ENCODE measurements at places on chromosomes 11 and 22.

- no peak for DNase-seq
Measured at GRCh38 chr11:57541169-57541568, 3.8 kb downstream of the SMTNL1 start.

DNA sequence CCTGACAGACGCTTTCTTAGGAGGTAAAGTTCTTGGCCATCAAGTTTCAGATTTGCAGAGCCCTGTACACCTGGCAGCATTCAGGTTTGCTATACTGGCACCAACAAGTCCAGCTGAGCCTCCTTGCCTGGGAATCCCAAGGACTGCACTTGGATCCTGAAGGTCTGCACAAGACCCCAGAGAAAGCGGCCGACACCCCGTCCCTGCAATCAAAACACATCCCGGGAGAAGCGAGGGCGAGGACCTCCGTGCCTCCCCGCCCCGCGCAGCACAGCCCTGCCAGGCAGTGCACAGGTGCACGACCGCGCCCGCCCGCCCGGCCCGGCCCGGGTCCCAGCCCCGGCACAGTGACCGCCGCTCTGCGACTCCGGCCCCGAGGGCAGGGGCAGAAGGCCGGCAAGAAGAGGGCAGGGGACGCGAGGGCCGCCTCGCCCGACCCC lies 559 bp downstream of the MRTFA start:
- no peak for DNase-seq

GRCh38 chr22:22228421-22228820 lies 16.2 kb upstream of the VPREB1 start:
- DNase-seq: no peak

DNA sequence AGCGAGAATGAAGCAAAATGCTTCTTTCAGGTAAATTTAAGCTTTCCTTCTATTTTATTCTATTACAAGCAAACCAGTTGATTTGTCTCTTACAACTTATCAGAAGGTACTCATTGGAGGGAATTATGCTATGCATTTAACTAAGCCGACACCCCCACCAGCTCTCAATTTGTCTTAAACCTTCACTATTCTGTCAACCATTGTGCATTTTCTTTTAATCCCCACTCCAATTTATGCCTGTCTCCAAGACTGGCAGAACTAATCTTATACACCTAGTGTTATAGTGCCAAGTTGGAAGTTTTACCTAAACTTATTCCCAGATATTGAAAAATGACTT lies 12.5 kb downstream of the TAF1D start:
- DNase-seq: no peak

- DNase-seq: no peak
Measured at GRCh38 chr11:115625502-115625901, 121.3 kb upstream of the CADM1 start.

DNA sequence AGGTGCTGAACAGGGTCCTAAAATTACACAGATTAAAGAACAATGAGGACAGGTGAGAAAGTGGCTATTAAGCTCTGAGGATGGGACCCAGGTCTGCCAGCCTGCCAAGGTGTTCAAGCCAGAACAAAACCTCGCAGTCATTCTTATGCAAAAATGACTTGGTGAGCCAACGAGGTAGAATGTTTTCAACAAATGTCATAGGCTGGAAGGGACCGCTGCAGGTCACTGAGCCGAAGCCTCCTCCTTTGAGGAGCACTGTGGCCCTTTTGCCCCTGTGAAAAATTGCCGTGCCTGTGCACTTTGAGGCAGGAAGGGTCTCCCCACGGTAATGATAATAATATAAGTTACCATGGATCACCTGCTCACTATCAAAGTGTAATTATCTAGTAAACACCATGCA lies 216.2 kb downstream of the DSCAML1 start:
- no peak for DNase-seq

GRCh38 chr11:104564921-104565582 lies 333.2 kb downstream of the CASP12 start:
- DNase-seq: no peak

DNA sequence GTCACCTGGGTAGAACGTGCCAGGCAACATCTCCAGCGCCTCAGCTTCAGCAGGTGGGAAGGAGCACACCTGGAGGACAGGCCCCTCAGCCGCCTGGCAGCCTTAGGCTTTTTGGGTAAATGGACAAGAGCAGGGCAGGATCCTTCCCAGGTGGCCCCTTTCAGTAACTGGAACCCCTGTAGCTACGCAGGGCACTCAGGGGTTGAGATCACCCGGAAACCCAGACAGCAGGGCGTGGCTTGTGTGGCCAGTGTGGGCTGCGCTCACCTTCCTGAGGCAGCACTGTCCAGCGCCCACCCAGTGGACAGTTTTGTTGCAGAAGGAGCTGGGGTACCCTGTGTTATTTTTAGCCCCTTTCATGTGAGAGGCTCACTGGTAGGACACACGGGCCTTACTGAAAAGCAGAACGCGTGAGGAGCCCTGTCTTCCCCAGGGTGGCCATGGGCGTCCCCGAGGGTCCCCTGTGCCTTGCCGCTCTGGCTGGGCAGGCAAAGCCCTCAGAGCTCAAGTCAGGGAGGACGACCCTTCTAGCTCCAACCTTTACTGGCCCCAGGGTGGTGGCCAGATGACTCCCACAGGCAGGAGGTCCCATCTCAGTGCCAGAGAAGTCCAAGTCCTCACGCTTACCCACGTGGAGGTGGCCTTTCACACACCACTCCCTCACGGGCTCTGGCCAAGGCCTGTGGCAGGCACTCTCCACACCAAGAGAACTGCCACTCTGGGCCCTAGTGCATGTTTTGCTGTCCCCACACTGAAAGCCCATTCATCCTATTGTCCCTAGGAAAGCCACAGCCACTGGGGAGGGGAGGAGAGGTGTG lies 75.8 kb downstream of the CTTN start:
- no peak for DNase-seq

DNA sequence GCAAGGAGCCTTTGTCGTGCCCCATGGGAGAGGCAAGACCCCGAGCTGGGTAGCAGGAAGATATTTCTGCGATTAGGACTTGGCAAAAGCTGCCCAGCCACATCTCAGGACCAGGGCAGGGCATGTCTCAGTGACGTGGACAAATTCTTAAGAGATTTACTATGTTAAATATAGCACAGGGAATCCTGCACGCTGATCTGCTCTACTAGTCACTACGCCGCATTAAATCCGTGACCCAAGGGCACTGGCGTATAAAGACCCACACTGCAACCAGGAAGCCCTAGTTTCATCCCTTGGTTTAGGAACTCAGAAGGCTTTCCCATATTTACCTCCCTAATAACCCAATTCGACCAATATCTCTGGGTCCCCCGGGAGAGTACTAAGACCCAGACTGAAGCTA lies 35.1 kb downstream of the AP1B1 start:
- DNase-seq: no peak

DNA sequence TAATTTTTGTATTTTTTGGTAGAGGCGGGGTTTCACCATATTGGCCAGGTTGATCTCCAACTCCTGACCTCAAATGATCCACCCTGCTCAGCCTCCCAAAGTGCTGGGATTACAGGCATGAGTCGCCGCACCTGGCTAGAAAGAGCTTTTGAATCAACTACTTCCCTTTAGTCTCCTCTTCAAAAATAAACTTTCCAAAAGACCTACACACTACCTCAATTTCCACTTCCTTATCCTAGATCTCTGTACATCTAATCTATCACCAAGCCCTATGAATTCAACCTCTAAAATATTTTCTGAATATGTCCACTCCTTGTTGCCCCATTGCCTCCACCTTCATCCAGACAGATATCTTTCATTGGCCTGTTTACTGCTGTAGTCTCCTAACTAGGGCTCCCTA lies 13.1 kb upstream of the DDX6 start:
- DNase-seq: no peak

- DNase-seq: no peak
Measured at GRCh38 chr11:65968600-65969482, 7.3 kb downstream of the SART1 start.

GRCh38 chr11:46279126-46280099 lies 2.0 kb downstream of the CREB3L1 start:
- DNase-seq: no peak

All from bone marrow (tissue), 2 donors.